ENCODE measurements at places on chromosomes 2 and 18.

DNA sequence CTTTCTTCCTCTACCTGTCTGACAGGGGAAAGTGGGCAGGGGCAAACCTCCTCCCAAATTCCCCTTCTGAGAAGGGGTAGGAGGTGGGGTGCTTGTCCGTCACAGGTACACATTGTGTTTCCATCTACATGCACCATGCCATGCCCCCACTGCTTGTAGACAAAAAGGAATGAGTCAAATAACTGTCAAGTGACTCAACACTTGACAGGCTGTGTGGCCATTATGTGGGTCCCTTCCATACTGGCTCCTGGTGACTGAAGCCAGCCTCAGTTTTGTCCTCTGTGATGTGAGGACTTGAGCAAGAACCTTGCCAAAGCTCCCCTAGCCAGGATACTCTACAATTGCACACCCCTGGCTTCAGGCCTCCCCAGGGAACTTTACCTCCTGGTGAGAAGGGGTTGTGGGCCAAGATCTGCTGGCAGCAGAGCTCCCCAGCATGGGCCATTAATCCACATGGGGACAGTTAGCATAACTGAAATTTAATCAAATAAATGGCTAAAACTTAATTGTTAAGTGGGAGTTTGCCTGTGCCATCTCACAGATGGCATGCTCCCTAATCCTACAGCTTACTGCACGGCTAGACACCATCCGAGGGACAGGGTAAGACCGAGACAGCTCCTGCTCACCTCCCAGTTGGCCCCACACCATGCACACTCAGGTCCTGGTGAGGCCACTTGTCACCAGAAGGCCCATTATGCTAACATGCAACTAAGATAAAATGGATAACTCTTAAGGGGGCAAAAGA lies 140.2 kb downstream of the BCL11A start:
- no peak for DNase-seq

- no peak for DNase-seq
Measured at GRCh38 chr18:31176531-31176930, 13.9 kb upstream of the DSC1 start.

- no peak for DNase-seq
Measured at GRCh38 chr2:13413989-13414388, 697.3 kb downstream of the TRIB2 start.

- DNase-seq, result no peak
Measured at GRCh38 chr2:240582781-240583180, 3.8 kb upstream of the CAPN10 start.

GRCh38 chr2:233867993-233868532 lies at the start of gene MSL3B:
Gene MSL3B (minus strand): TSS chr2:233868386.
- no peak for DNase-seq

DNA sequence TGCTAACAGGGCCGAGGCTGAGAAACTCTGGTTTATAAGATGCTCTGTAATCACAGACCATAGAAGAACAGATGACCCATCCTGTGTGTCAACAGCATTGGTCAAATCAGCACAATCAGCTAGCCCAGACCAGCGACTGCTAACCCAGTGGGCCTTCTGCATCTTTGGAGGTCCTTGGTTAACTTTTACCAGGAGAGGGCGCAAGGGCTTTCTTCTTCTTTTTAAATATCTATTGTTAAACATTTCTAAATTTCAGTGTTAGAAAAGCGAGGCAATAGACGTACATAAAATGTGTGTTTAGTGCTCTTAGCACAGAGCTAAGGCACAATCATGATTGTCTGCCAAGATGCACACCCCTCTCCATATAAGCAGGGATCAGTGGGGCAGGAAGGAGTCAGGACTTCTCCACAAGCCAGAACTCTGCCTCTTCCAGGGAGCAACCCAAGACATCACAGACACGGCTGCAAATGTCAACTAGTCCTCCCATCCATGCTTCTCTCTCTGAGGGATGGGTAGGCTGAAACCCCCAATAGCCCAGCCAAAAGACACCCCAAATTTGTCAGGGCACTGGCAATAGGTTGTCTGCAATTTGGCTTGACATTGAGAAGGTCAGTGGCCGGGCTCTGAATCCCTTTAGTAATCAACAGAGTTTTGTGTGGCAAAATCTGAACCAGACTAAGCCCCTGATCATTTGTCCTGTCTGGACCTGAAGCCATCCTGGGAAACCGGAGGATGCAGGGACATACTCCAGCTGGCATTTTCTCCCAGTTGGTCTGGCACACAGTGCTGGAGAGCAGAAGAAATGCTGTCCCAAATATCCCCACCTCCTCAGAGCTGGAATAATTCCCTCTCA lies 188.2 kb downstream of the BCL2 start:
- DNase-seq, result no peak

- no peak for DNase-seq
Measured at GRCh38 chr2:8489751-8490150, 192.1 kb upstream of the ID2 start.

- DNase-seq, result no peak
Measured at GRCh38 chr2:143674051-143674450, 544.8 kb downstream of the ARHGAP15 start.

DNA sequence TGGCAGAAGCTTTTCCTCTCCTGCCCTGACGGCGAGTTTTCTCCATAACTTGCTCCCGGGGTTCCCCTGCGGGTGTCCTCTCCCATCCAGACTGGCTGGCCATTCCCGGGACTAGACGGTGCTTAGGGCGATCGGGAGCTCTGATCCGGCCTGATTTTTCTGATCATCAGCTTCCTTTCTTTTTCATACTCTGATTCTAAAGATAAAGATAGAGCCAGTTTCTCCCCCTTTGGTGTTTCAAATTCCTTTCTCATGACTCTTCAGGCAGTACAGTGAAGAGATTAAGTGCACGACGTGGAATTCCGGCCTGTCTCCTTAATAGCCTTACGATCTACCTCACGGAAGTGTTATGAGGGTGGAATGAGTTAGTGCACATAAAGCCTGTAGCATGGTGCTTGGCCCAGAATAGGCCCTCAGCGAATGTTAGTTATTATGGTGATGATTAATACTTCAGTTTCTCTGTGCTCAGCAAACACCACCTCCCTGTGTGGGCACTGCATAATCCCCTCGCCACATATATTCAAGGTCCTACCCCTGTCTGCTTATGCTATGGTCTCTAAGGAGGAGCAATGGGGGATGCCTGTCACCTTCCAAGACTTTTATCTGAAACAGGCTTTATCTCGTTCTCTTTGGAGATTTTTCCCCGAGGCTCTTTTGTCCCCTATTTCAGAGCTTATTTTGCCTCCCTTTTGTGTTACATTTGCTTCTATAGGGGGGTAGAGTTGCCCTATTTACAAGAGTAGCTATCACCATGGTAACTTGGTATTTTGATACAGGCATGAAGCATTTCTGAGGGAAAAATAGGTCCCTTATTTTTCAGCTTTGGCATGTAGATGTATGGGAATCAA lies 254.8 kb downstream of the CDH2 start:
- no peak for DNase-seq

GRCh38 chr18:24535527-24536295 lies 75.3 kb downstream of the HRH4 start:
- DNase-seq, result no peak

DNA sequence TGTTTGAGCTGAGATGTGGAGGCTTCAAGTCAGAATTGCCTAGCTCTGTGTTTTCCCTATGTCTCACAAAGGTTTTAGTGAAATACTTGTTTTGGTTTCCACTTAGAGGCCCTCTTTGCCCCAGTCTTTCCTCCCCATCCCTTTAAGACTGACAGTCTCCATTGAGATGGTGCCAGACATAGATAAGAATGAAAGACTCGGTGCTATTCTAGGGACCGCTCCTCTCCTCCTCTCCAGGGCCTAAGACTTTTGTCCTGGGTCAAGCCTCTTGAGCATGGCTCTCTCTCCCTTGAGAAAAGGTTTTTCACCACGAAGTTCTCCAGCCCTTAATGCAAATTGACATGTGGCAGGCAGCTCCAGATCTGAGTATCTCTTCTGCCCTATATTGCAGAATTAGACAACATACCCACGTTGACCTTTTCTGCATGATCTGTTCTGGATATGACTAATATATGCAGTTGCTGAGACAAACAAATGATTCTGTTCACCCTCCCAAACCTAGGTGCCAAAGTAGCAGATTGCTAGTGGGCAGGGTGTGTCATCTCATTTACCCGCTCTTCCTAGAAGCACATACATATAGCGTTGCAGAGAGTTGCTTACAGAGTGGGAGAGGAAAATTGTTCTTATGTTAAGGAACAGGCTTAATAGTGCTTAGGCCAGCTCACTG lies 47.5 kb upstream of the ACSL3 start:
- no peak for DNase-seq

DNA sequence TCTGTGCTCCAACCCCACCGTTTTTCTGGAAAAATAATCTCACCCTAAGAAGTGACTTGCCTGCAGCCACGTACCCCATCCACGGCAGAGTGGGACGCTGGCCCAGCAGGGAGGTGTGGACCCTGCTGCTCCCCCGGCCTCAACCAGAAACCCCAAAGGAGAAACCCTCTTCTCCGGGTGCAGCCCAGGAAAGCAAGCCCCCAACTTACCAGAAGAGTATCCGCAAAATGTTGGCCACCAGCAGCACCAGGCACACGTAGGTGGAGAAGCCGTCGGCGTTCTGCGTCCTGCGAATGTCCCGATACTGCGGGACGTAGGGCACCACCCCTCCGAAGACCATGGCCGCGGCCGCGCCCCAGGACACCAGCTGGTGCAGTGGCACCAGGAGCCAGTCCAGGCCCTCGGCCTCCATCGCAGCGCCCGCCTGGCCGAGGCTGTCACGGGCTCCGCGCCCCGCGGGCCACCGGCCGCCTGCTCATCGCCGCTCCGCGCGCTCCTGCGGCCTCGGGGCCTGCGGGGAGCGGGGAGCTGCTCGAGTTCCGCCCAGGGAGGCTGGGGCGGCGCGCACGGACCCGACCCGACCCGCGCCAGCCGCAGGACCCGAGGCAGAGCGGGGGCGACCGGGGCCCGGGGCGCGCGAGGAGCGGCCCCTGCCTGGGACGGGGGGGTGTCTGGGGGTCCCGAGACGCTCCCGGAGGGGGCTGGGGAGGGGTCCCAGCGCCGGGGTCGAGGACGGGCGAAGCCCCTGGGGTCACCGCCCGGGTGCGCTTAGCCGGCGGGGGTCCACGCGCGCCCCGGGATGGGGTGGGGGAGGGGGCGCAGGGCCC lies 725 bp downstream of the SLC66A2 start:
- DNase-seq, result no peak

GRCh38 chr2:62787386-62787785 lies 81.9 kb downstream of the EHBP1 start:
- DNase-seq, result no peak
